Suppressor macrophage treated with lipopolysaccharide for 4 hours (primary cell): ENCODE measurements at places on chromosomes 13 and 19.

GRCh38 chr19:11735375-11735774 lies 3.4 kb downstream of the ZNF823 start:
- no peak for DNase-seq

DNA sequence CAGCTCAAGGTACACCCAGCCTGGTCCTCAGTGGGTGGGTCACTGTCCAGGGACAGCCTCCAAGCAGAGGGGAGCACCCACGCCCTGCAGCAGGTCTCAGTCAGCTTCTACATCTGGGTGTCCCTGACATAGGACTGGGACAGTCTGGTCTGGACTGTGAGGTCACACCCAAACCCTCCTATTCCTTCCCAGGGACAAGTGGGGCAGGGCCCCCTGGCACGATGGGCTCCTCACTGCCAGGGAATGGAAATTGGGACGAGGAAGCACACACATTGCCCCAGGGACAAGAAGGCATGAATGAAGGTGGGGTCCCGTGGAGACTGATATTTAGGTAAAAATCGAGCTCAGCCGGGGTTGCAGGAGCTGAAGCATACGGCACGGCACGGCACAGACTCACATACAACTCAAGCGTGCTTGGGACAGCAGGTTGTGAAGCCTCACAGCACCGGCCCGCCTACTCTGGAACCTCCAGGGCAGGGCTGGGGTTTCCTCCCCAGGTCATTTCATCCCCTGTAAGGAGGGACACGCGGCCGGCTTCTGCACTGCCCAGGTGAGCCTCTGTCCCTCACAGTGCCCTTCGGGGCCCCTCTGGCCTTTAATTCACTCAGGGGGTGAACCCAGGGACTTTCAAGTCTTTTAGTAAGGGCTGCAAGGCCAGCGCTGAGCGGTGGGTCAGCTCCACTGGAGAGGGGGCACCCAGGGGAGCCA lies 3.5 kb downstream of the PNMA8B start:
- no peak for DNase-seq

DNA sequence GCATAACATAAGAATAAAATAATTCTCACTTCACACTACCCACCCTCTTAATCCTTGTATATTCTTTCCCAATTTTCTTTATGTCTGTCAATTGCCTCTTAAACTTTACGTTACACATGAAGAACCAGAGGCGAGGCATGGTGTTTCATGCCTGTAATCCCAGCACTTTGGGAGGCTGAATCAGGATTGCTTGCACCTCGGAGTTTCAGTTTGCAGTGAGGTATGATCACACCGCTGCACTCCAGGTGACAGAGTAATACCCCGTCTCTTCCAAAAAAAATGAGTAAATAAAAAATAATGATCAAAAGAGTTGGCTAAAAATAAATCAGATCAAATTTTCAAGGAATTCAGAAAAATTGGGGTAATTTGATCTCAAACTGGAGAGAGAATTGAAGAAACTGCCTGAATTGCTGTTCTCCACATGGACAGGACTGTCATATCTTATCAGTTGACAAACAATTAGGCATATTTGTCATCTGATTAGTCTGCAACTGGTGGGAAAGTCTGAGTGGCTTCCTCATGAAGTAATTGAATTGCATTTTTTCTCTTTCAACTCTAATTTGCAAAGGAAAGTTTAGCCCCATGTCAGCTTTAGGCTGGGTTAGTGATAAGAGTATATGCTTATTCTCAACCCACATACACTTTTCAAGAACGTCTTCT lies 302.9 kb downstream of the ITGBL1 start:
- no peak for DNase-seq

- DNase-seq, result no peak
Observed at GRCh38 chr13:59303433-59303832, 860.3 kb downstream of the DIAPH3 start.
